ENCODE measurements at places on chromosomes 3 and 15.

- DNase-seq = peak; percentile 25
These were observed 8.3 kb upstream of the EPHA3 start for GRCh38 chr3:89098964-89099585.

DNA sequence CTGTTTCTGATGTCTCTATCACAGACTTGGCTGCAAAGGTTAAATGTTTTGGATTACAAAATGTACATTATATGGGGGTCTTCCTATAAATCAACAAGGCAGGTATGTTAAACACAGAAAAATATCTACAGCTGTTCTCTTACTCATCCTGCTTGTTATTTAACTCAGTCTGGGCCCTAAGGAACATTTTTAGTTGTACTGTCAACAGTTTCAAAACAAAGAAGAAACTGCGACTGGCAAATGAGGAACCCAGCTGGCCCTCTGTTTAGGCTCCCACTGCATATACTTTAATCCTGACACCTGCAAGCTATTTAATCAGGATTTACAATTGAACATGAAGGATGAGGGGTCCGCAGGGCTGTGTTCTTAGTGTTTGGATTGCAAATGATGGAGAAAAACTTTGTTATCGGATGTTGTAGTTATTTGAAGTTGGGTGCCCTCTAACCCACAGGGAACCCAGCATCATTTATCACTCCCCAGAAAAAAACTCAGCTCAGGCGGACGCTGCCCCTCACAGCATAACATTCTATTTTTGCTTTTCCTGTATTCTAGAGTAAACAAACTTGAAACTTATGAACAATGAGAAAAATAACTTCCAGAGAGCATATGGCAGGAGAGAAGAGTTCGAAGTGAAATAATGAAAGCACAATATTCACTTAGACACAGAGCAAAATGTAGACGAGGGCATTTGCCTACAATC is 91.2 kb downstream of the POLR2M start:
- no peak for DNase-seq

DNA sequence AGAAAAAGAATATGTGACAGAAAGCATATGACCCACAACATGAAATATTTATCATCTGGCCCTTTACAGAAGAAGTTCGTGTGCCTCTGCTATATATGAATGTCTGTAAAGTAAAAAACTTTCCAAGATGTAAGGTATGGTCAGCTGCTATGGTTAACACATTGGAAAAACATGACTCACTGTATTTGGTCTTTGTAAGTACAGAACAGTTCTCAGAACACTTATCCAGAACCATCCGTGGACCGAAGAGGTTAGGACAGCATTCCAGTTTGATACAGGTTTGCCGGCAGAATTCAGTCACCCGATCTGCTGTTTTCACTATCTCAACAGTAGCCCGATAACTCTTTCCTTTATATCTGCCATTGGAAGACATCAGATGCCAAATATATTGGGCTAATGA is 13.5 kb upstream of the STIMATE start:
- no peak for DNase-seq

- DNase-seq = no peak
These were observed 43.0 kb downstream of the RAD54L2 start for GRCh38 chr3:51581524-51581923.

DNA sequence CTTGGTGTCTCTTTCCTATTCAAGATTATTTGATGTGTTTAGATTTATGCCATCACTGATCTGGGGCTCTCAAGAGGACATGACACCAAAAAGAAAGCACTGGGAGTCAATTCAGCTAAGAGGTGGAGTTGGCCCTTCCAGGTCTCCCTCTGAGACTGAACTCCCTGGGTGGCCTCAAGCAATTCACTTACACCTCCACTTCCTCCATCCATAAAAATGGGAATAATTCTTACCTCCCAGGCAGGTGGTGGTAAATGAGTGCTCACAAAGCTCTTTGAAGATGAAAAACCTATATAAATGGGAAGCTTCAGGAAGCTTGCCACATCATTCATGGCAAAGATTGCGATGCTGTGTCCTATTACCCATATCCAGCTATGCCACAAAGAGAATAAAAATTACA is 59.2 kb upstream of the ICE2 start:
- no peak for DNase-seq

DNA sequence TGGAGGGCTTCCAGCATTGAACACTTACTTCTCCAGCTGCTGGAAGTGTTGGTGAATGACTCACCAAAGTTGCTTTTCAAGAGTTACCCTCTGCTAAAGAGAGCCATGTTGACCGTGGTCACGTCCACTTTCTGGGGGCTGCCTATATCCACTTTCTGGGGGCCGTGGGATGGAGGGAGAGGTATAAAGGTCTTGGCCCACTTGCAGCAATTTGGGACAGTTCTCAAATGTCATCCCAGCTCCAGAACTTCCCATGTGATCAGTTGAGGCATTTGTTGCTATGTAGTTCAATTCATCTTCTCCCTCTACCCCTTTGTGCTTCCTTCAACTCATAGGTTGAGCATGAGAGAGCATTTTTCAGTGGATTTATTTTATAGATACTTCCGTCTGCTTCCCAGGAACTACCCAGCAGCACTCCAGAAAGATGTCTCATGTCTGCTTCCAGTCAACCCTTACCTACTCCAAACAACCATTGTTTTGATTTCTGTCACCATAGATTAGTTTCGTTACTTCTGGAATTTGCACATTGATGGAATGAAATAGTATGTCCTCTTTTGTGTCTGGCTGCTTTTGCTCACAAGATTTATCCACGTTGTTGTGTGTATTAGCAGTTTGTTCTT is 130.6 kb downstream of the TCF12 start:
- DNase-seq = no peak

- no peak for DNase-seq
These were observed 70.7 kb downstream of the DCLK3 start for GRCh38 chr3:36693670-36694069.

DNA sequence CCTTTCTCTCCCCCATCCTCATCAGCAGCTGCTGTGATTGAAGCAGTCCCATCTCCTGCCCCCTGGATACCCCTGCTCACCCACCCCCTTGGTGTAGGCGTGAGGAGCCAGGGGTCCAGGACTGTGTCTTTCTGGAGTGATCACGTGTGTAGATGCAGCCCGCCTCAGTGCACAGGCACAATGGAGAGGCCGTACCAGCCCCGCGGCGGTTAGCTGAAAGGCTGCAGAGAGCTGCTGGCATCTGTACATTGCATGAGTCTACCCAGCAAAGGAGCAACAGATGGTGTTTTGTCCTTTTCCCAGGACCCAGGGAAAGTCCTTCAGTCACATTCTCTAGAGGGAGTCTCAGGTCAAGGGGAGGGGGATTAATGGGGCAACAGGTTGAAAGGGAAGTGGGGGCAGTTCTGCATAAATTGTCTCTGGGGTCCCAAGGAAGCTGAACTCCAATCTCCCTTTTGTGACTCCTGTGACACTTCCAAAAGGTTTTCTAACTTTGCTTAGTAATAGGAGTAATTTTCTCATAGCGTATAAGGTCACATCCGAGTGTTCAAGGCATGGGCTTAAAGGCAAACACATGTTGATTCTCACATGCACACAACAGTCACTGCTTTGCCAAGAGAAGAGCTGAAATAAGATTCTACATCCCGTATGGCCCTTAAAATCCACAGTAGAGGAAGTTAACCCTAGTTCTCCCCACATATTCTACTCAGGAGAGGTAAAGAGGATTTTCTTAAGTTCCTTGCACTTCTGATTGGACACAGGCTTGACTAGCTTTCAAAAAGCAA is 7.1 kb downstream of the CSPG5 start:
- no peak for DNase-seq

All from CD4-positive, alpha-beta T cell treated with Interleukin-6 for 4 hours (primary cell).